ENCODE measurements at places on chromosomes 16 and 17. TPM values are rescaled to one million over a fixed set of nuclear protein-coding genes. Genes with fewer than 3 reads are reported as not detected.

The KCNG4 gene
- polyA plus RNA-seq: not detected

The CD300C gene
- 0.35 TPM for polyA plus RNA-seq

The SPATA22 gene
- polyA plus RNA-seq: 0.28 TPM

The C17orf58 gene
- polyA plus RNA-seq: 22.1 TPM

The SEPTIN12 gene
- polyA plus RNA-seq: not detected

The APPBP2 gene
- polyA plus RNA-seq: 54.6 TPM

The KIF19 gene
- polyA plus RNA-seq: 0.37 TPM

The MILR1 gene
- polyA plus RNA-seq: 1.7 TPM

Data from right renal cortex interstitium (tissue), 3 donors.